ENCODE measurements at places on chromosomes 13 and 19.
A peak's percentile ranks its signal among the peaks of the same experiment; 100 is the strongest.

DNA sequence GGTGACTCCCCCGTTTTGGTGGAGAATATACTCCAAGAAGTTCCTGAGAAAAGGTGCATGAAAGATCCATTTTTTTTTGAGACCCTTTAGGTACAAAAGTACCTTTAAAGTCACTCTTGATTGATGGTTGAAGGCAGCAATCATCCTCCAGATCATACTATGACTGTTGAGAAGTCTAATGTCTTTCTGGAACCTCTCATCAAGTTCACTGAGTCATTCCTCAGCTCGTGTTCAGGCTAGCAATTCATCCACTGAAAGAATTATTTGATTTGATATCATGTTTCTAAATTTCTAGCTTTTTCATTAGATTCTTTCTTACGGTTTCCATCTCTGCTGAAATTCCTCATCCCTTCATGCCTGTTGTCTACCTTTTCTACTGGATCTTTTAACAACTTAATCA, 65.1 kb upstream of the GJB6 start:
- no peak for DNase-seq

DNA sequence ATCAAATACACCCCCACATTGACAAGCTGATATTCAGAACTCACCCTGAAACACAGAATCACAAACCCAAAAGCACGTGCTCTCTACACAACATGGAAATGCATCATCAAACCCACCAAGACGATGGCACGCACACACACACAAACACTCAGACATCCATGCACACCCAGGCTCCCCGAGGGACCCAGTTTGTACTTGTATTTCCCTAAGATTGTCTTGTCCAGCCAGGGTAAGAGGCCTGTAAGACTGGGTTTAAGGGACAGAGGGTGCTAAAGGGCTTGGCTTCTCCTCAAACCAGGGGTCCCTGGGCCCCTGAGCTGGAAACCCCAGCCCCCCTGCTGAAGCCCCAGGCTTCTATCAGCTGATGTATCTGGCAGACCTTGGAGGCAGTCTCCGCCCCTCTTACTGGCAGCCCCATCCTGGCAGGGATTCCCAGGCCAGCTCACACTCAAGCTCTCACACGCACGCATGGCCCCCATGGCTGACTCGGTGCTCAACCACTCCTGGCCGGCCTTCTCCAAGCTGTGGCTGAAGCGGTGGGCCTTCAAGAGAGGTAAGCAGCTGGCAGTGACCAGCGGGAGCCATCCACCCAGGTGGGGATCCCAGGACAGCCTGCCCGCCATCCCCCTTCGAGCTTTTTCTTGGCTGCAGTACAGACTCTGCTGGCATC, 6.5 kb downstream of the ARHGEF18 start:
- DNase-seq, result no peak

DNA sequence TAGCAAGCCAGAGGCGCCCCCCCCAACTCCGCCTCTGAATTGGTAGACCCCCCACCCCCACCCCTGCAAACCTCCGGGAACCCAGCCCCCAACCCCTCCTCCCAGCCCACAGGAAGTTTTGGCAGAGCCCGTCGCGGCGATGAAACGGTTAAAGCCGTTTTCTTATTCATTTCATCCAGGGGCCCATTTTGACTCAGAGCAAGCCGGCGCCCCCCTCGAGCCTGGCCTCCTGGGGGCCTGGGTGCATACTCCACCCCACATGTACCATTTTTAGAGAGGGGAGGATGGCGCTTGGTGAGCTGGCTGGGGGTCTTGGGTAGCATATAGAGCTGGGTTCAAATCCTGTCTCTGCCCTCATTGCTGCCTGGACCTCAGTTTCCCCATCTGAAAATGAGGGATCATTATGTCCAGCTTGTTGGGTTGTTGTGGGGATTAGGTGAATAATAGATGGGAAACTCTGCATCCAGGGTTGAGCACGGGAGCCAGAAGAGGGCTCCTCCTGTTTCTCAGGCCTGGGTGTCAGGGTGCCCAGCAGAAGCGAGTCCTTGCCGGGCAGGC, 7.9 kb upstream of the JUNB start:
- peak; percentile 32 for DNase-seq

GRCh38 chr19:1041835-1042685, 2.2 kb downstream of the ABCA7 start:
- no peak for DNase-seq

DNA sequence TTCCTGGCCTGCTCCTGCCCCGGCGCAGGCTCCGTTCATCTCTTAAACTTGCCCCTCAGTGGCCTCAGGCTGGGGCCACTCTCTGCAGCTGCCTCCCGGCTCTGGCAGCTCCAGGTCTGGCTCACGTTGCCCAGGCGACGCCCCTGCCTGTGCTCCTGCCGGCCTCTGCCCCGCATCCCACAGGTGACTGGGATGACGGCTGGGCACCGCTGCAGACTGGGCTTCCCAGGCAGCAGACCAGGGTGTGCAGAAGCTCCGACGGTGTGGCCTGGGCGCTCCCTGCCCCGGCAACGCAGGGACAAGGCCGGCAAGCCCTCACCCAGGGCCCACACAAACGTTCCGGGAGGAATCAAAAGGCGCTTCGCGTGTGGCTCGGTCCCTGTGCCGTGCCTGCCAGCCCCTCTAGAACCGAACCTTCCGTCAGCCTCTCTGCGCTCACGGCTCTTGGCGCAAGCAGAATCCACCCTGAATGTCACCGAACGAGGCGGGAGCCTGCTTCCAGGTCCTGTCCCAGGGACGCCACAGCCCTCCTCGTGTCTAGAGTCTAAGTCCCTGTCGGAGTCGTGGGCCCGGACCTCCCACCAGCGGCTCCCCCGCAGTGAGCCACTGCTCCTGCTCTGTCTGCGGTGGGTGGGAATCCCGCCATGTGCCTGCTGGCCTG, 64.8 kb downstream of the MLLT1 start:
- DNase-seq, result no peak

- DNase-seq, result peak; percentile 71
Measured at GRCh38 chr13:95676105-95676761, 706 bp upstream of the DNAJC3 start.

DNA sequence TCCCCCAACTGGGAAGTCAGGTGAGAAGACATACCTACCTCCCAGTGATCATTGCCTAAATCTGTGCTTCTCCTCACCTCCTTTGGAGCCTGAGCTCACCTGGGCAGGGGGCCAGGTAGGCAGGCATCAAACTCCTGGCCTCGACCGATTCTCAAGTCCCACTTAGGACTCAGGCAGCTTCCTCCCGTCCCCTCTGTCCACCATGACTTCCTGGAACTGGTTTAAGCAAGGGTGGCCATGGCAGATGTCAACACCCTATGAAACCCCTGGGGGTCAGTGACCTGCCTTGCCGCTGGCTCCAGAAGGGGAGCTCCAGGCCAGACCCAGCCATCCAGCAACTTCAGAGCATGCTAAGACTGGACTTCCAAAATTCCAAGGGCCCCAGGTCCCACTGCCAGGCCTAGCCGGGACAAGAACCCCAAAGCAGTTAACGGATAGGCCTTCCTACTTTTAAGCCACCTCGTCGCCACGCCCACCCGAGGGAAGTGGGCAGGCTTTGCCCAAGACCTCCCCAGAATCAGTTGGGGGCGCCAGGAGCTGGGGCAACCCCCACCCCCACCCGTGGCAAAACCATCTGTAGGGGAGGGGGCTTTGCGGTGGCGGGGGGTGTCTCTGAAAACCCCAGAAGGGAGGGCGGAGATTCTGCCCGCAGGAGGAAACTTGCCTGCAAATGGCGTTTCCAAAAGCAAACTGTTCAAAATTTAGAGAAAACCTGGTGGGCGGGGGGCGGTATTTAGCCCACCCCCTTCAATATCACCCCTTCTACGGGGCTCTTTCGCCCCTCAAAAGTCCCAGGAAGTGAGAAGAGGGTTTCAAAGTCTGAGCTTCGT, 657 bp downstream of the PLIN3 start:
- DNase-seq, result no peak

DNA sequence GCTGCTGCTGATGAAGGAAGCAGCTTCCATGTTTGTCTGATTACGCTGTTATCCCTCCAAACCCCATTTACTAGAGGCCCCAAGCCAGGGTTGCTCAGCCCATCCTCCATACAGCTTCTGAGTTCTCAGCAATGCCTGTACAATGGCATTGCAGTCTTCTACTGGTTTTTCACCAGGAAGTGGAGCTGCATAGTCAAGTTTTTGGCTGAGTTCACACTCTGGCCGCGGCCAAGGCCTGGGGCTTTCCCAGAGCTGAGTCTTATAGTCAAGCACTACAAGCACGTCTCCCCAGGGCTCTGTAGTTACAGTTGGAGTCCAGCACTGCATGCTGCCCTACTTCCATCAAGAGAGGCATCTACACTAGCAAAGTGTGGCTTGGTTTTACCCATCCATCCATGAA, 182.5 kb downstream of the POU4F1 start:
- DNase-seq, result no peak

- DNase-seq, result no peak
Measured at GRCh38 chr19:38170334-38170733, 53.7 kb downstream of the DPF1 start.
